ENCODE measurements at places on chromosomes 4 and X.

DNA sequence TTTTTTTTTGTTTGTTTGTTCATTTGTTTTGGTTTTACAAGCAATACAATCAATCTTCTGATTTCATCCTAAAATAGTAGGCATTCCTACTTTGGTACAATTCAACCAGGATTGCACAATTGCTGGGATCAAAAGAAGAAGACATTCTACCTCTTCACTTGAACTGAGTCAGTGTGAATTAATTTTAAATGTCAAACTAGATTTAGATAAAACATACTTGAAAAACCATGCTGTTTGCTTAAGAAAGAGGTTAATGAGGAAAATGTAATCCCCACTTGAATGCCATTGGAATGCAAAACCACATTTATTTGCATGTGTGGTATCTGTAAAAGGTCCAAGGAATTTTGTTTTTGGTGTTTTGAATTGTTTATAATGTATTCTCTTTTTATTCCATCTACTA lies 40.5 kb downstream of the HAND2 start:
- DNase-seq, result no peak

GRCh38 chr4:76562836-76563453 lies 127.9 kb downstream of the SHROOM3 start:
- DNase-seq, result no peak

DNA sequence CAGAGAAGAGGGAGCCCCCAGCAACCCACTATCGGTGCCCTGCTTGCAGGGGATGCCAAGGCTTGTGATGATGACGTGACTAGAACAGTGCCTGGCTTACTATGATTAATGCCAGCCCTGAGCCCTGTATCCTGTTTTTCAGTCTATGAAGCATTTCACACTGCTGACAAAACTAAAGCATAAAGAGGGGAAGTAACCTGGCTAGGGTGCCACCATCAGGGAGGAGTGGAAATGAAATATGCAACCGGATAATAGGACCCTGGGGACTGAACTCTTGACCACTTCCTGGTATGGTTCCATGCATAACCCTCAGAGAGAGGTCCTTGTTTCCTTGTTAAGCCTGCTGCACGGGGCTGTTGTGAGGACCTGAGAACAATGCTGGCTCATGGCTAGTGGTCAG lies 50.3 kb downstream of the MED28 start:
- no peak for DNase-seq

DNA sequence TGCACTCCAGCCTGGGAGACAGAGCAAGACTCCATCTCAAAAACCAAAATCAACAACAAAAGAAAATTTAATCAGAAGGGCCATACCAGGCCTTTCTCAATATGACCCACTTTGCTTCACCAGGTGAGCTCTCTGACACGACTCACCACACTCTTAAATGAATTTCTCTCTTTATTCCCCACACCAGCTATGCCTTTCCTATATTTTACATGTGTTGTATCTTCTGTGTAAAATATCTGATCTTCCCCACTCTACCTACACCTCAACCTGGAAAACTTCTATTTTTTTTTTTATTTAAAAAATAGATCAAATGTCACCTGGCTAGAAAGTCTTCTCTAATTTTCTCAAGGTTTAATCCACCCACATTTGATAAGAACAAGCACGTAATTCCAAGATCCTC lies 77.6 kb upstream of the SLC39A8 start:
- DNase-seq, result no peak

DNA sequence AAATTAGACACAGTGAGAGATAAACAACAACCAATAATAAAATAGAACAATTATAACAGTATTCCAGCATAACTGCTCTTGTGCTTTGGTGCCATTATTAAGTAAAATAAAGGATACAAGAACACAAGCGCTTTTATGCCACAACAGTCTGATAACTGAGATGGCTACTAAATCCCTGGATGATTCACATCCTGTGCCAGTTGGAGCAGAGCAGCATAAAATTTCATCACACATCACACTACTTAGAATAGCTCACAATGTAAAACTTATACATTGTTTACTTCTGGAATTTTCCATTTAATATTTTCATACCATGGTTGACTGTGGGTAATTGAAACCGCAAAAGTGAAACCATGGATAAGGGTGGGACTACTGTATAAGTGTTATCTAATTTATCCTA lies 399.9 kb upstream of the CNKSR2 start:
- no peak for DNase-seq
